ENCODE measurements at places on chromosomes 7 and 10. TPM values are rescaled to one million over a fixed set of nuclear protein-coding genes. Genes with fewer than 3 reads are reported as not detected.
A peak's percentile ranks its signal among the peaks of the same experiment; 100 is the strongest.

The LIPM gene
- not detected for total RNA-seq

The DPY19L1 gene
- 21.6 TPM for total RNA-seq

The LIPF gene
- 449 TPM for total RNA-seq

The LANCL2 gene
- 13.2 TPM for total RNA-seq

The ADAM22 gene
- total RNA-seq, result not detected

The TRIM50 gene
- total RNA-seq, result not detected

The ASB10 gene
- not detected for total RNA-seq

The PPP1R3C gene
- 1.2 TPM for total RNA-seq

GRCh38 chr7:70674571-70675010 lies 457.4 kb upstream of the GALNT17 start:
- no peak for DNase-seq

- DNase-seq, result no peak
Observed at GRCh38 chr7:91660734-91661356, 219.7 kb downstream of the MTERF1 start.

GRCh38 chr7:96827701-96828100 lies 118.1 kb upstream of the SEM1 start:
- no peak for DNase-seq

GRCh38 chr7:95540366-95540765 lies 54.6 kb downstream of the ASB4 start:
- DNase-seq, result no peak

GRCh38 chr7:46201961-46202360 lies 280.9 kb upstream of the IGFBP3 start:
- DNase-seq, result no peak

- no peak for DNase-seq
Observed at GRCh38 chr7:75734586-75735458, 3.9 kb downstream of the HIP1 start.

- peak; percentile 26 for DNase-seq
Observed at GRCh38 chr10:26430641-26431163, 7.4 kb upstream of the APBB1IP start.

GRCh38 chr7:79425665-79426064 lies 27.8 kb downstream of the MAGI2 start:
- no peak for DNase-seq

- no peak for DNase-seq
Observed at GRCh38 chr10:49426490-49427360, 30.8 kb upstream of the DRGX start.

DNA sequence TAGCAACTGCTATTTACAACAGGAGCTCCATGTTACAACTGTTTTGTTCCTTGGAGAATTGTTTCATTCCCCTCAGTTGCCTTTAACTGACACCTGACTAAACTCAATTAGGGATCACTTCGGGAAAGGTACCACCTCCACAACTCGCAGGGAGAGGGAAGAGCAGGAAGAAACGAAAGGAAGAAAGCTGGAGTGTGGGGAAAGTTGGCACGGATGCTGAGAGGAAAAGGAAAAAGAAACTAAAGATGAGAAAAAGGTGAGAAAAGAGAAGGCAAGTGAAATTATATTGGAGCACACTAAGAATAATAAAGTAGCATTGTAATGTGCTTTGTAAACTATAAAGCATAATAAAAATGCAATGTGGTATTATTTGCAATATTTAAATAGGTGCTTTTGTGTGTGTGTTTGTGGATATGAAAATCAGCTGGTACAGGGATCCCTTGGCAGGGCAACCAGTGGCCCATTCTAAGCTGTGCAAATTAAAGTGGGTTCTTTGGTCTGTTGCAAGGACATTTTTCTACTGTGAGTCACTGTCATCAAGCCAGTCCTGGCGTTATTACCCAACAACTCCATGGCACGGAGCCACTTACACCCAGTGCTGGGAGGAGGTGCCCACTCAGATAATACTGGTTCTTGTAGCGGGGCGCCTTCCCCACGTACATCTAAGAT lies 45.9 kb downstream of the HIPK2 start:
- DNase-seq, result peak; percentile 91

DNA sequence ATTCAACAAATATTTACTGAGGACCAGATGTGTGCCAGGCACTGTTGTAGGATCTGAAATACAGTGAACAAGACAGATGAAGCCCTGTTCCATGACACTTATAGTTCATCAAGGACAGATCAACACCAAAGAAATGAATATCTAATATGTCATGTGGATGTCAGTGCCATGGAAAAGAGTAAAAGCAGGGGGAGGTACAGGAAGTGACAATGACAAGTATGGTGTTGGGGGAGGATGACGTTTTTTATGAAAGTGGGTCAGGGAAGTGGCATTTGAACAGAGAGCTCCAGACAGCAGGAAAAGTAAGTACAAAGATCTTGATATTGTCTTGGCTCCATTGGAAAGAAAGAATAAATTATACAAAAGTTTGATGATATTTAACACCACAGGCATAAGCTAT lies 7.0 kb upstream of the SFMBT2 start:
- no peak for DNase-seq

- DNase-seq, result no peak
Observed at GRCh38 chr7:35697414-35698175, 2.7 kb upstream of the HERPUD2 start.

- DNase-seq, result no peak
Observed at GRCh38 chr10:94308866-94309265, 53.9 kb downstream of the NOC3L start.

GRCh38 chr7:11192506-11192905 lies 218.8 kb downstream of the PHF14 start:
- DNase-seq, result no peak

DNA sequence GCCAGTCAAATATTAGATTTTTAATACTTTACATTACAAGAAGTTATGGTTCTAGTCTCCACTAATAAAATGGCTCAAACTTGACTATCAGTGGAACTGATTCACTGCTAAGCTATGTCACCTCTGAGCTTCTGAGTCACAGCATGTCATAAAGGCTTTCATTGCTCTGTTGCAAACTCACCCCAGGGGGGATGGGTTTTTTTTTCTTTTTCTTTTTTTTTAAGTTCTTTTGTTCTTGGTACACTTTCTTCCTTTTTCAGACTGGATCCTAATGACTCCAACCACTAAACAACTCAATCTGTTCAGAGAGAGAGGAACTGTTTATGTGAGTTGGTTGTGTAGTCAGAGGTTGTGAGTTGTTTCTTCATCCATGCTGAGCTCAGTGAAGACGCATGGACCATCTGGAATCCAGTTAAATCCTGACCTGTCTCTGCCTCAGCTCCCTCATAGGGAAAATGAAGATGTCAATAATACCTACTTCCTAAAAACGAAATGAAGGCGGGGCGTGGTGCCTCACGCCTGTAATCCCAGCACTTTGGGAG lies 11.0 kb downstream of the MYOF start:
- peak; percentile 68 for DNase-seq

- no peak for DNase-seq
Observed at GRCh38 chr7:115066634-115067033, 144.7 kb downstream of the MDFIC start.

DNA sequence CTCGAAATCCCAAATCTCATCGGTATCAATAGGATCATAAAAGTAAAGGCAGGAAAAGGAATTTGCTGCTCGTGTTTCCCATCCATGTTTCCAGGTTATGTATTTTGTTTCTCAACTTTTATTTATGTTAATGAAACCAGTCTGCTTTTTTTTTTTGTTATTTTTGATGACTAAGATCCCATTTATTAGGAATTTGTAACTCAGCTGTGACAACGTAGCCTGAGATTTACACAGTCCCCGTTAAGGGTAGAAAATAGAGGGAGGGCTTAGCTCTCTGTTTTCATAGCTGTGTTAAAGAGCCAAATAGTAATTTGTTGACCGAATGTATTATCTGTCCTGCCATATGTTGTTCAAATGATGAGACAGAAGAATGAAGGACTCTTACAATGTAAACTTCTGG lies 164.0 kb downstream of the MGMT start:
- DNase-seq, result no peak

DNA sequence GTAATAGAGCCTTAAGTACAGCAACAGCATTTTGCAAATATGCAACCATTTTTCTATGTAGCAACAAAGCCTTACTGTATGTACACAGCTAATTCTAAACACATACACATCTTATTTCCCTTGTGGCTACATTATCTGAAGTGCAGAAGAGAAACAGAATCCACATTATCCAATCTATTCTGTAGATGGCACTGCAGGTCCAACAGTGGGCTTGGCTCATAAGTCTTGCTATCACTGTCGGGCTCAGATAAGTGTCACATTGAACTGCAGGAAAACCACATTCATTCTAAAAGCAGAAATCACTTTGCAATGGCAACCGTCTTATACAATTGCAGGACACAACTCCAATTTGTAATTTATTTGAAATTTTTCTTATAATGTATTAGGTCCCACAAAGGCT lies 109.8 kb upstream of the NOBOX start:
- DNase-seq, result peak; percentile 56

DNA sequence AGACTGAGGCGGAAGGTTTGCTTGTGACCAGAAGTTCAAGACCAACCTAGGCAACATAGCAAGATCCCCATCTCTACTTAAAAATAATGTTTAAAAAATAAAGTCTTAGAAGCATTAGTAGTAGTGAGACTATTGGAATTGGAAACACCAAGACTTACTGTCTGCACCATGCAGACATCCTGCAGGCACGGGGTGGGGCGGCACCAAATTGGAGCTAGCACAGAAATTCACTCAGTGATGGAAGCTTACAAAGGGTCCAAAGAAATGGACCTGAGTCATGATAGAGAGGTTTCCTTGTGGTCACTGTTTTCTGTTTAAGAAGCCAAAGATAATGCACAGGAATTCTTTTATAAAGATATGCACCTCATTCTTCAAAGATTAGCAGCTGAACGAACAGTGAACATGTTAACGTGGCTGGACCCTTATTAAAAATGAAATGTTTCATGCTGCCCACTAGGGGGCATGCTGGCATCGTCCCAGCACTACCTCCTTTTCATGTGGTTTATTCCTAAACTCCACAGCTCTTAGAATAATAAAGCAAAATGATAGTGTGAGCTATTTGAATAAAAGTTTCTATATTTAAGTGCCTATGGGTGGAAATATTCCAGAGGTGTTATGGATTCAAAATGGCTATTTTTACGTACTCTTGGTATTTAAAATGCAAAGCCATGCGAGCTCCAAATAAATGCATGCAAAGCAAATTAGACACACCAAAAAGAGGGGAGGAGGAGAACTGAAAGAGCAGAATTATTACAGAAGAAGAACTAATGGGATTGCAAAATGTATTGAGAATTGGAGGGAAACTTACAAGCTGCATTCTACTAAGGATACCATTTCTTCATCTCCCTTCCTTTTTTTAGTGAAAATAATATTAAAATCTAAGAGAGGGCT lies 28.6 kb downstream of the PDSS1 start:
- DNase-seq, result peak; percentile 70

GRCh38 chr10:111077785-111078504 lies 1.1 kb downstream of the ADRA2A start:
- peak; percentile 66 for DNase-seq

- no peak for DNase-seq
Observed at GRCh38 chr7:66399566-66399965, 194.4 kb downstream of the TPST1 start.

DNA sequence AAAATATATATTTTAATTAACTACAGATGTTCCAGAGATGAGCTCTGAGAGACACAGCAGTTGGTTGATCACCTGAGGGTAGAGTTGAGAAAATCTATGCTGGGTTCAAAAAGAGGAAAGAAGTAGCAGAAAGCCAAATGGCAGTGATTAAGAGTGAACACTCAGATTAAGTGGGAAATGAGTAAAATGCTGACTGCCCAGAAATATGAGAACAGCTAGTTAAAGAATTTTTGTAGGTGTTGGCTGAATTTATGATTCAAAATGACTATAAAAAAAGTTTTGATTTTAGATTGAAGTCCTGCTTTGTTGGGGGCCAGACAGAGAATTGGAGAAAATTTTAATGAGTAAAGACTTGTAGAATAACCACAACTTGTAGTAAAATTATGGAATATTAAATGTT lies 9.8 kb downstream of the TCTN3 start:
- no peak for DNase-seq

DNA sequence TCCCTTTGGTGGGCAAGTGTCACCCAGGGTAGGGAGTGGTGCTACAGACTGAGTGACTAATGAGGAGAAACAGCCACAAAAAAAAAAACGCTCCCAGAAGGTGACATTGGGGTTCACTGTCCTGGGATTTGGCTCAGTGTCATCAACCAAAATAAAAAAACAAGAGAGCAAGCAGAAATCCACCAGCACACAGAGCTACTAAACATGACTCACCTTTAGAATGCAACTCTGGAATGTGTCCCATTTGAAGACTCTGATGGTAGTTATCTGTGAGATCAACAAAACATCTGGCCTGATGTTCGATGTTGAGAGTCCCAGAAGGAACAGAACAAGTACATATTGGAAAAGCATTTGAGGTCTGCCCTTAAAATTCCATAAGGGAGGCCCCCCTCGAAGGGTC lies 200.3 kb upstream of the LYZL2 start:
- DNase-seq, result no peak

Data from stomach (tissue), 19 donors.